Activated T-cell treated with anti-CD3 and anti-CD28 coated beads for 24 hours (primary cell): ENCODE measurements at places on chromosomes 4 and X.

GRCh38 chr4:138573246-138573645 is 331.1 kb upstream of the SLC7A11 start:
- no peak for DNase-seq

GRCh38 chr4:36082817-36083216 is 161.5 kb downstream of the ARAP2 start:
- no peak for DNase-seq

- no peak for DNase-seq
These were observed 67.4 kb downstream of the TNIP2 start for GRCh38 chr4:2688697-2689096.

- DNase-seq = no peak
These were observed 1.0 kb downstream of the GABRA3 start for GRCh38 chrX:152450076-152450475.

DNA sequence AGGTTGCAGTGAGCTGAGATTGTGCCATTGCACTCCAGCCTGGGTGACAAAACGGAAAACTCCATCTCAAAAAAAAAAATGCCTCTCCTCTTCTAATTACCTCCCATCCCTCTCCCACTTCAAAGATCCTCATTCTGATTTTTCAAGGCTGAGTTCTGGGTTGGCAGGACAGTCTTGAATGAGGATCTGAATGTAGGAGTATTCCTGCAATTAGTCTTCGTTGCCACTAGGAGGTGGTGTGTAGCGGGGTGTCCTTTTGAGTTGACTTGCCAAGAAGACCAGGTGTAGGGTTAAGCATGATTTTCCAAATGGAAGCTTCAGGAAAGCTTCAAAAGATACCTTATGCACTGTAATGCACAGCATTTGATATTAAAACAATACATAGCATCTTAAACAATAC is 169.9 kb downstream of the ASMT start:
- DNase-seq = no peak

DNA sequence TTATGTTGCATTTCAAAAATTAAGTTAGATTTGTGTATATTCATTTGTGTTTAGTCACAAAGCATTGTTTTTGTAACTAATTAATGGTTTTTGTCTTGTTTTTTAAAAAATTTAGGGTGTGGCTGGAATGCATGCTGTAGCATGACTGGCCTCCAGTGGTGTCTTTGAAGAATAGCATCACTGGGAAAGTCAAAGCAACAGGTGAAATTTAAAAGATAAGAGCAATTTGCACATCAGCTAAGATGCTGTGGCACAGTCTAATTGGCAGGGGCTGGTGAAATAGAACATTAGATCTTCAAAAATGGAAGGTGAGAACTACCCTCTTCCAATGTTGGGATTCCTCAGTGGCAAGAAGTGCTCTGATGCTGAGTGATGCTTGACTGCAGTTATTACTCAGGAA is 45.3 kb downstream of the ANK2 start:
- DNase-seq = no peak

DNA sequence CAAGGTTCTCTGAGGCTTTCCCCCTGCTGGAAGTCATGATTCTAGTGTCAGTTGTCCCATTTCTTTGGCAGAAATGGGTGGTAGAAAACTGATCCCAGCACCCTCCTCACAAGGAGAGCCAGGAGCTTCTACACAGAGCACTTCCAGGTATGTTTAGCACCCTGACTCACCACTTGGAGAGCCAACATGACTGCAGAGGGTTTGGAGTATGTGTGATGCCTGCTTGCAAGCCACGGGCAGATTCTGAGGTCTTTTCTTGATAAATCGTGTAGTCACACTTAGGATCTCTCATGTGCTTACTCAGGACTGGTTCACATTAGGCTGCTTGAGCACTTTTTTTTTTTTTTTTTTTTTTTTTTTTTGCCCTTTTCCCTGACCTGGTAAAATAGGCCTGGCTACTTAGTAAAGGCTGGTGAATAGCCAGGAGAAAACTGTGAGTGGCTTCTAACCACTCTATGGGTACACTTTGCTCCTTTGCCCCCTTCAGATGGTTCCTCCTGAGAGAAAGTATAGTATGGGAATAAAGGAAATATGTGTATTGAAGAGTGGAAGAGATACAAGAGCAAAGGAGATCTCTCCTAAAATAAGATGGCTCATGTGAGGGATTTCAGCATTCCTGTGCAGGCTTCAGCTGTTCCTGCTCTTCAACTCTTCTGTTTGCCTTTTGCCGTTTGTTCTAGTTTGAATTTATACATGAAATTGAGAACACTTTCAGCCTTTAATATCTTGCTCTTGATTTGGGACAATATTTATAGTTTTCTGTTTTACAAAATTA is 103.6 kb downstream of the EMCN start:
- no peak for DNase-seq

- no peak for DNase-seq
These were observed 328.8 kb downstream of the BMPR1B start for GRCh38 chr4:95086551-95086950.

DNA sequence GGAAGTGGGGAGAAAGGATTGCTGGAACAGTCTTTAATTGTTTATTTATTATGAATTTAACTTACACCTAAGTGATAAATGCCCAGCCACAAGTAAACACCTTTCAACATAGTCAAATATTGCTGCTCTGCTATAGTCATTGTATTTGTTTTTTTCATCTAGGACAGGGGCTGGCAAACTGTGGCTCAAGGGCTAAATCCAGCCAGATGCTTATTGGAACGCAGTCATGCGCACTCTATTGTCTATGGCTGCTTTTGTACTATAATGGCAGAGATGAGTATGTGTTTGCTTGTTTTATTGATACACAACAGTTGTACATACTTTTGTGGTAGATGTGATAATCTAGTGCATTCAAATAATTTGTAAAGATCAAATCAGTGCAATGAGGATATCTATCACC is 95.3 kb downstream of the ZAR1 start:
- DNase-seq = no peak

DNA sequence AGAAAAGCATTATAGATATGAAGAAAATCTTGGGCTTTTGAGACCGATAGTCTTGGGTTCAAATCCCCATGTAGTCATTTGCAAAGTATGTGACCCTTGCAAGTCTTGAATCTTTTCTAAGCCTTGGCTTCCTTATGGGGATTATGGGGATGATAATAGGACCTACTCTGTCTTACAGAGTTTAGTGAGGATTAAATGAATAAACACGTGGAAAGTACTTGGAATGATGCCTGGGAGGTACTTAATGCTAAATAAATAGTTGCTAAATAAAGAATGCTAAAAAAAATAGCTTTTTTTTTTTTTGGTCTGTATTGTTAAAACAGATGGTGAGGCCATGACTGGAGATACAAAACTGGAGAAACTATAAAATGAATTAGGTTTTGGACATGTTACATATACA is 292.7 kb downstream of the GPAT3 start:
- no peak for DNase-seq

GRCh38 chrX:10167573-10167972 is 10.8 kb downstream of the CLCN4 start:
- no peak for DNase-seq

DNA sequence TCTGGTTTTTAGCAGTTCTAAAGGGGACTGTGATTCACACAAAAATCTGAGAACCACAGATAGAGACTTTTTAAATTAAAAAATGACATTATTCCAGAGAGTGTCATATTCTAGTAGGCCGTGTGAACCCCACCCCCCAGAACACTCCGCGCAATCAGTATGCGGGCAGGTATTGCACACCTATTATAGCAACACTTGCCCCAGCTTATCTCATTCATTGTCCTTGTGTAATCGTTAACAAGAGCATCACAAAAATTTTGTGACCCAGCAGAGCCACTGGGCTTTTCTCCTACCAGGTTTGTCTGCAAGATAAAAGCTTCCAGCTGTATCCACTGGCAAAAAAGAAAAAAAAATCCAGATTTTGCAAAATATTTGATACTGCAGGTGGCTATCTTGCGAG is 394.1 kb upstream of the SMIM31 start:
- no peak for DNase-seq

GRCh38 chrX:140157611-140158010 is 192.3 kb upstream of the CXorf66 start:
- no peak for DNase-seq

DNA sequence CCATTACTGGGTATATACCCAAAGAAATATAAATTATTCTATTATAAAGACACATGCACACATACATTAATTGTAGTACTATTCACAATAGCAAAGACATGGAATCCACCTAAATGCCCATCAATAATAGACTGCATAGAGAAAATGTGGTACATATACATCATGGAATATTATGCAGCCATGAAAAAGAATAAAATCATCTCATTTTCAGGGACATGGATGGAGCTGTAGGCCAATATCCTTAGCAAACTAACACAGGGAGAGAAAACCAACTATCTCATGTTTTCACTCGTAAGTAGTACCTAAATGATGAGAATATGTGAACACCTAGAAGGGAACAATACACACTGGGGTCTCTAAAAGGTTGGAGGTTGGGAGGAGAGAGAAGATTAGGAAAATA is 86.0 kb upstream of the GALNTL6 start:
- no peak for DNase-seq

- DNase-seq = no peak
These were observed 91.5 kb downstream of the HTR2C start for GRCh38 chrX:114675365-114675764.

GRCh38 chr4:113893546-113893945 is 85.9 kb downstream of the ARSJ start:
- DNase-seq = no peak

- DNase-seq = no peak
These were observed 28.3 kb downstream of the HTRA3 start for GRCh38 chr4:8297691-8298485.

GRCh38 chrX:17027931-17028330 is 81.5 kb downstream of the REPS2 start:
- no peak for DNase-seq
